ENCODE measurements at places on chromosomes 3 and 15. TPM values are rescaled to one million over a fixed set of nuclear protein-coding genes. Genes with fewer than 3 reads are reported as not detected.
A peak's percentile ranks its signal among the peaks of the same experiment; 100 is the strongest.

Gene KBTBD13
- total RNA-seq = not detected

Gene IL17RE
- 0.34 TPM for total RNA-seq

GRCh38 chr15:97036301-97036700, 705.8 kb downstream of the NR2F2 start:
- no peaks in the 10 kb centered on the region for H3K27me3 ChIP-seq
- DNase-seq = no peak
- no peaks in the 10 kb centered on the region for H3K36me3 ChIP-seq
- H3K4me1 ChIP-seq = no peaks in the 10 kb centered on the region

DNA sequence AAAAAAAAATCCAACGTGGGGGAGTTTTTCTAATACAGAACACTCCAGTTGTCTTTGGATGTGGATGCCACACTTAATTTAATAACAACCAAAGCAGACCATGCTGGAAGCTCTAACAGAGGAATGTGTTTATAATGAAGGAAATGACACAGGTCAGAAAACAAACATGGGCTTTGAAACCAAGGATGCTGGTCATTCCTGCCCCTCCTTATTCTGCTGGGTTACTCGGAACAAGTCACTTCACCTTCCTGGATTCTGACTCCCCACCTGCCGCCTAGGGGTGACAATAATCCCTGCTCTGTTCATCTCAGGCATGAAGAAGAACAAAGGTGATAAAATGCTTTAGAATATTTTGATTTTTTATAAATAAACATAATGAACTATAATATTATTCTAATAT, 240.9 kb upstream of the ADAMTS9 start:
- no peaks in the 10 kb centered on the region for H3K27me3 ChIP-seq
- DNase-seq = no peak
- H3K4me3 ChIP-seq = no peak overlapping the region
- no peaks in the 10 kb centered on the region for H3K36me3 ChIP-seq
- H3K4me1 ChIP-seq = no peaks in the 10 kb centered on the region
- no peak overlapping the region for H3K27ac ChIP-seq

- DNase-seq = peak; percentile 30
- H3K36me3 ChIP-seq = no peaks in the 10 kb centered on the region
- no peak overlapping the region for H3K27ac ChIP-seq
- H3K4me1 ChIP-seq = no peaks in the 10 kb centered on the region
- no peaks in the 10 kb centered on the region for H3K27me3 ChIP-seq
Measured at GRCh38 chr3:56251343-56251945, 216.8 kb downstream of the ERC2 start.

DNA sequence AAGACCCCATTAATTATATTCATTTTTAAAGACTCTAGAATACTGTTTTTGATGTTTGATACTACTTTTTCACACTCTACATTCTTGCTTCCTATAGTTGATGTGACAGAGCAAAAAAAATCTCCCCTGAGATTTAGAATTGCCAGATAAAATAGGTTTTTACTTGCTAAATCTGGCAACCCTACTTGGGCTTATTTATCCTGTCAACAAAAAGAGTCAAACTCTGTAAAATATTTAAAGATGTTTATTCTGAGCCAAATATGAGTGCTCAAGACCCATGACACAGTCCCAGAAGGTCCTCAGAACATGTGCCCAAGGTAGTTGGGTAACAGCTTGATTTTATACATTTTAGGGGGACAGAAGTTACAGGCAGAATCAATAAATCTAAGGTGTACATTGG, 72.3 kb downstream of the DAPK2 start:
- no peaks in the 10 kb centered on the region for H3K27me3 ChIP-seq
- no peak for DNase-seq
- peaks cover 6% of the 10 kb centered on the region for H3K4me1 ChIP-seq
- no peaks in the 10 kb centered on the region for H3K36me3 ChIP-seq
- no peak overlapping the region for H3K27ac ChIP-seq

Gene CX3CR1
- 0.19 TPM for total RNA-seq

Gene GOLGA8O
- total RNA-seq = 1.2 TPM

DNA sequence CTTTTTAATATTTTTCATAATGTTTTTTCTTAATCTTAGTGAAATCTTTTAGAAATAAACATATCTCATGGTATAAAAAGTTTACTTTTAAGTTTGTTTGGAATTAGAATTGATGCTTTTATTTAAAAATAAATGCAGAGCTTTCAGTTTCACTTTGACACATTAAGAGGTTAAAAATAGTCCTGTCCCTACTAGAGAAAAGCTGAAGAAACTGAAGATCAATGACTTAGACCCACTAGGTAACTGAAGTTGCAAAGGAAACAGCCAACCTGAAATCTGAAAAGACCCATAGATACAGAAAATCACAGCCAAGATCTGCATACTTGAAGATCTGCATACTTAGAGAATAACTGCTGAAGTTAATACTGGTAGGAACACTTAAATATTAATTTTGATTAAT, 237.6 kb downstream of the RAP2B start:
- no peaks in the 10 kb centered on the region for H3K27me3 ChIP-seq
- H3K36me3 ChIP-seq = no peaks in the 10 kb centered on the region
- no peaks in the 10 kb centered on the region for H3K4me1 ChIP-seq

Gene INKA1
- 25.8 TPM for total RNA-seq

Gene ZWILCH
- total RNA-seq = 12.6 TPM

DNA sequence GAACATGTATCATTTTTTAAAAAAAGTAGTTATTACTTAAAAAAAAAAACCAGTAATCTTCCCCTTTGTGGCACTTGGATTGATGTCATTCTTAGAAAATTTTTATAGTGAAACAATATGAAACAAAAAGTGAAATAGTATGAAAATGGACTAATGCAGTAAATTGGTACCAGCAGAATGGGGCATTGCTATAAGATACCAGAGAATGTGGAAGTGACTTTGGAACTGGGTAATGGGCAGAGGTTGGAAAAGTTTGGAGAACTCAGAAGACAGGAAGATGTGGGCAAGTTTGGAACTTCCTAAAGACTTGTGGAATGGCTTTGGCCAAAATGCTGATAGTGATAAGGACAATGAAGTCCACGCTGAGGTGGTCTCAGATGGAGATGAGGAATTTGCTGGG, 66.6 kb downstream of the TTC23 start:
- DNase-seq = no peak
- no peak overlapping the region for H3K27ac ChIP-seq
- H3K4me1 ChIP-seq = no peaks in the 10 kb centered on the region

Gene CLDN16
- total RNA-seq = not detected

DNA sequence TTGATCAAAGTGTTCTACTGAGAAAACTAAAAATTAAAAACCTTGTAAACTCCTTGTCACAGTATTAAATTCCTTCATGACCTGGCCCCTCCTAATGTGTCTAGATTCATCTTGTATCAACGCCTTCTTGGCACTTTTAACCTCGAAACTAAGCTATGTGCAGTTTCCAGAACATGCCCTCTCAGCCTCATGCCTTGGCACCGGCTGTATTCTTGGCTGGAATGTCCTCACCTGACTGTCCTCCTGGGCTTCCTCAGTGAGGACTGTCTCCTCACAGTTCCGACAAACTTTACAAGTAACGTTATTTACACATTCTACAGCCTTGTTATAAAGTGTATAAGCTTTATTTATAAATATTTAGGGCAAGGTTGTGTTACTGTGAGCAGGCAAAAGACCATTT, 196.5 kb upstream of the SLC2A2 start:
- no peaks in the 10 kb centered on the region for H3K27me3 ChIP-seq
- no peak overlapping the region for H3K4me3 ChIP-seq
- H3K4me1 ChIP-seq = no peaks in the 10 kb centered on the region
- H3K36me3 ChIP-seq = no peaks in the 10 kb centered on the region

DNA sequence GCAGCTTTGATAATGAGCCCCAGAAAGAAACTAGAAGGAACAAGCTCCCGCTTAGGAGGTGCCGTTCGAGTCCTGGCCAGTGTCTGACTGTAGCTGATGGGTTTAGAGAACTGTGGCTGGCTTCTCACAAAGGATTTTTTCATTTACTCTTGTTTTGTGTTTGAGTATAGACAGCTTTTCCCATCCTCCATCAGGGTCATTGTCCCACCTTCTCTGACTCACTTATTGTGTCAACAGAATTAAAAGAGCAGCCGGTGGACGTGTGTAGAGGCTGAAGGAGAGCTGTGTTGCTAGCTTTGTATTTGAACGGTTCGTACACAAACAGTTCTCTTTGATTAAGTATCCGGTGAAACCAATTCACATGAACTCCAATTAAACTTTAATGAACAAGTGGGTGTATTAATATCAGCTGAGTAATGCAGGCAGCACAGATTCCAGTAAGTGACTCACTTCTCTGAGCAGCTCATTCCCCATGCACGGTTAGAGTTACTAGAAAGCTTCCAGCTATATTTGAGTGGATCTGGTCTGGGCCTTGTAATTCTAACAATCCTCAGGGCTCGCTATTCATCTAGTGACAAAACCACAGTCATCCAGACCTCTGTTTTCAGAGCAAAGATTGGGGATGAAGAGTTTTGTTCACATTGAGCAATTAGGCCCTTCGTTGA, 141.0 kb downstream of the LPP start:
- H3K27ac ChIP-seq = no peak overlapping the region
- no peaks in the 10 kb centered on the region for H3K27me3 ChIP-seq
- no peak for DNase-seq
- H3K36me3 ChIP-seq = no peaks in the 10 kb centered on the region

Gene NPHP3
- total RNA-seq = 48.7 TPM

Gene GREM1
- not detected for total RNA-seq

GRCh38 chr15:66036859-66037258, 167.6 kb downstream of the RAB11A start:
- no peaks in the 10 kb centered on the region for H3K27me3 ChIP-seq
- H3K36me3 ChIP-seq = no peaks in the 10 kb centered on the region
- no peaks in the 10 kb centered on the region for H3K4me1 ChIP-seq
- H3K27ac ChIP-seq = no peak overlapping the region
- H3K4me3 ChIP-seq = no peak overlapping the region

Gene ALDH1A3
- not detected for total RNA-seq

DNA sequence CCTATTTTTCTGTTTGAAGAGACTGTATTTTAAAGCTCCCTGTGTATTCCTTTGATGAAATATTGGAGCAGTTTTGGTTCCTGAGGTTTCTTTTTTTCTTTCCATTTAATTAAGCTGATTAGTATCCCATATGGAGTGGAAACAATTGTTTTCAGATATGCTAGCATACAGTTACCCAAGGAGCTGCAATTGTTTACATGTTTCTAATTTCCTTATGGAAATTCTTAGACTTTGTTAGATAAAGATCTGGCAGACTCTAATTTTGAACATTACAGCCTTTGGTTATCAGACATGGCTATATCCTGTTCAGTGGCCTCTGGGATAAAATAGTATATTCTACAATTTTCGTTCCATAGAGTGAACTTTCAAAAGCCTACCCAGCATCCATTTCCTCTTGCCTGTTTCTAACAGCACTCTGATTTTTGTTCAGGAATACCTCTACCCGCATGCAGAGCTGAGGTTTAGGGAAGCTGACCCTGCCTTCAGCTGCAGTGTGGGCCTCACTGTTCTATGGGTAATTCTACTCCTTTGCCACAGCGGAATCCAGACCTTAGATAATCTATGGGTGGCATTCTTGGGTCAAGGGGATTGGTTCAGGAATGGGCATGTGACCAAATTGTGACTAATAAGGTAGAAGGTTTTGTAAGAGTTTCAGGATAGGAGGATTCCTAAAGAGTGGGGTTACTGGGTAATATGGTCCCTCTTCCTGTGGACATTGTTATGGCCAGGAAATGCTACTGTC, 161.1 kb upstream of the ANKRD28 start:
- no peaks in the 10 kb centered on the region for H3K4me1 ChIP-seq
- H3K27me3 ChIP-seq = no peaks in the 10 kb centered on the region
- H3K36me3 ChIP-seq = no peaks in the 10 kb centered on the region
- no peak overlapping the region for H3K4me3 ChIP-seq
- no peak overlapping the region for H3K27ac ChIP-seq
- DNase-seq = no peak

- no peak overlapping the region for H3K4me3 ChIP-seq
- no peaks in the 10 kb centered on the region for H3K4me1 ChIP-seq
- DNase-seq = no peak
- H3K27me3 ChIP-seq = no peaks in the 10 kb centered on the region
- H3K36me3 ChIP-seq = no peaks in the 10 kb centered on the region
Measured at GRCh38 chr15:63420333-63420747, 38.7 kb upstream of the CA12 start.

Gene CASR
- not detected for total RNA-seq

GRCh38 chr3:87298111-87298718, 21.8 kb upstream of the POU1F1 start:
- no peaks in the 10 kb centered on the region for H3K36me3 ChIP-seq
- no peaks in the 10 kb centered on the region for H3K4me1 ChIP-seq
- DNase-seq = peak; percentile 38
- no peak overlapping the region for H3K27ac ChIP-seq
- no peak overlapping the region for H3K4me3 ChIP-seq
- H3K27me3 ChIP-seq = no peaks in the 10 kb centered on the region

Gene PEAK1
- total RNA-seq = 53.2 TPM

Gene DUOX2
- 0.29 TPM for total RNA-seq

DNA sequence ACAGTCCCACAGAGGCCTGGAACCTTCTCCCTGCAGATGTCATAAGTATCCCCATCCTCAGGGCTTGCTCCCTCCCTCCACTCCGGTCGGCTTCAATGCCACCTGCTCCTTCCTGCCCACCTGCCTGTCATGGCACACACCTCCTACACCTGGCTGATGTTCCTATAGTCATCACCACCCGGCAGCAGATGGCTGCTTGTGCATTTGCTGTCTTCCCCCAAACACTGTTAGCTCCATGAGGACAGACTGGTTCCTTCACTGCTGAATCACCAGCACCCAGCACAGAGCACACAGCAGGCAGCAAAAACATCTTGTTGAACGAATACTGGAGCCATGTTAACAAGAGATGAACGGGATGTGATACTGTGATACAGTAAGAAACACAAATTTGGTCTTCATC, 14.8 kb downstream of the TARS3 start:
- H3K27ac ChIP-seq = no peak overlapping the region
- H3K27me3 ChIP-seq = no peaks in the 10 kb centered on the region
- H3K4me1 ChIP-seq = no peaks in the 10 kb centered on the region
- no peak for DNase-seq
- no peak overlapping the region for H3K4me3 ChIP-seq

DNA sequence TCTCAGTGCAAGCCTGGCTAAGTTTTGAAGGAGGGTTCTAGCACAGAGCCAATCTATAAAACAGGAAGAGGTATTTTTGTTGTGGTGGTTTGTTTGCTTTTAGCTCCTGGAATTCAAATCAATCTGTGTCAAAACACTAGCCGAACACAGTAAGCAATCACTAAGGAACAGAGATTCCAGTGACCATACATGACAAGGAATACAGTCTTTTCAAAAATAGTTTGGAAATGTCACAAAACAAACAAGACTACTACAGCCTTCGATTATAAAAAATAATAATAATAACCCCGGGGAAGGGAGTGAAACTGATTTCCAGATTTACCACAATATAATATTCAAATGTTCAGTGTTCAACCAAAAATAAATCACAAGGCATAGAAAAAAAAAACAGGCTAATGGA, 166.5 kb downstream of the OCA2 start:
- no peaks in the 10 kb centered on the region for H3K36me3 ChIP-seq
- H3K27me3 ChIP-seq = no peaks in the 10 kb centered on the region
- no peak for DNase-seq
- no peaks in the 10 kb centered on the region for H3K4me1 ChIP-seq
- no peak overlapping the region for H3K27ac ChIP-seq
- H3K4me3 ChIP-seq = no peak overlapping the region

- H3K27ac ChIP-seq = no peak overlapping the region
- no peak for DNase-seq
- H3K36me3 ChIP-seq = no peaks in the 10 kb centered on the region
- H3K4me1 ChIP-seq = no peaks in the 10 kb centered on the region
- H3K27me3 ChIP-seq = no peaks in the 10 kb centered on the region
Measured at GRCh38 chr3:11914651-11915050, 68.0 kb upstream of the TAMM41 start.

- H3K4me3 ChIP-seq = no peak overlapping the region
- no peak overlapping the region for H3K27ac ChIP-seq
- no peaks in the 10 kb centered on the region for H3K4me1 ChIP-seq
- no peaks in the 10 kb centered on the region for H3K27me3 ChIP-seq
Measured at GRCh38 chr15:94029495-94029894, 201.9 kb upstream of the MCTP2 start.

All from B cell (primary cell).